Activated T-cell treated with anti-CD3 and anti-CD28 coated beads for 1 hour (primary cell): ENCODE measurements at places on chromosomes 6 and 20.

GRCh38 chr20:44541992-44542391, 20.1 kb upstream of the SERINC3 start:
- no peak for DNase-seq

GRCh38 chr6:99490608-99491007, 24.6 kb downstream of the USP45 start:
- no peak for DNase-seq

GRCh38 chr6:111952821-111953540, 79.7 kb upstream of the FYN start:
- no peak for DNase-seq

DNA sequence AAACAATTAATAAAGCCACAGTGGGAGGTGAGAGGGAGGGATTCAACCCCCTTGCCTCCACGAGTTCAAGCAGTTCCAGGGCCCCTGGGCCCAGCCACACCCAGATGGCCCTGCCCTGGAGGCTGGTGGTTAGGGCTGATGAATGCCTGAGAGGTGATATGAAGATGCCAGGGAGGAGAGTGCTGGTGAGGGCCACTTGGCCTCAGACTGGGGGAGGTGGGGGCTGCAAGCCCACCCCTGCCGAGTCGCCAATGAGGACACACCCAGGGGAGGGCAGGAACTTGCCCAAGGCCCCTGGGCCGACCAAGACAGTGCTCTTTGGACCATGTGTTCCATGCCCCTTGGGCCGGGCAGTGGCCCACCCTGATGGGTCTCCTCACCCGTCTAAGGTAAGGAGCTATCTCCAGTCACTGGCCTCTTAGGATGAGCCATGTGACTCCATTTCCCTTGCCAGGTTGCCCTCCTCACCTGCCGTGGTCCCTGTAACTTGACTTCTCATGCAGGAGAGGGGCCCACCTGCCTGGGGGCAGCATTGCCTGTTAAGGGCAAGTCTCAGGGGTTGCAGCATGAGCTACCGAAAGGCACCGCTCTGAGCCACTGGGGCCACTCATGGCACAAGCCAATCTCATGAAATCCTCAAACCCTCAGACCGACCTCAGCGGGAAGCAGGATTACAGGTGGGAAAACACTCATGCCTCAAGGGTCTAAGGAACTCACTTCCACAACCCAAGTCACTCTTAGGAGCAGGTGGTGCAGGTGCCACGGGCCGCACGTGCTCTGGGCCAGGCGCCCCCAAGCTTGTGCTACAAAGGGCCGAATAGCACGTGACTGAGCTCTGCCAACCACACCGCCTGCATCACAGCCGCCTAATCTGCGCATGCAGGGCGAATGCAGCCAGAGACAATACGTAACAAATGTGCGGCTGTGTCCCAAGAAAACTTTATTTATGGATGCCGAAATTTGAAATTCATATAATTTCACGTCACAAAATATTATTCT, 147.4 kb upstream of the MLN start:
- no peak for DNase-seq
